GM12864 (cell line): ENCODE measurements at places on chromosomes 4 and X.

DNA sequence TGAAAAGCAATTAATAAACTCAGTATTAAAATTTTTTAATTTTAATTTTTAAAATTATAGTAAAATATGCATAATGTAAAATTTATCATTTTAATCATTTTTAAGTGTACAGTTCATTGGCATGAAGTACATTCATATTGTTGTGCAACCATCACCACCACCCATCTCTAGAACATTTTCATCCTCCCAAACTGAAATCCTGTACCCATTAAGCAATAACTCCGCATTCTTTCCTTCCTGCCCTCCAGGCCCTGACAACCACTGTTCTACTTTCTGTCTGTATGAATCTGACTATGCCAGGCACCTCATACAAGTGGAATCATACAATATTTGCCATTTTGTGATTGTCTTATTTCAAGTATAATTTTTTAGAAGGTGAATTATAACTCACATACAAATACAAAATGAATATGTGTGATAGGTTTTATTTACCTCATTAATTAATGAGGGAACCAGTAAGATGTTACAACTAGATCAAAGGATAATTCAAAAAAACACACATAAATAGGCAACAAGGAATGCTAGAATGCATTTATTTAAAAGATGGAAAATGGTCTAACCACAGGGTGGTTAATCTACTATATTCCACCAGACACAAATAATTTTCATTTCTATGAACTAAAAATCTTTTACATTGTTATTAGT lies 13.1 kb upstream of the AFF1 start:
- no peak for DNase-seq

- no peak for DNase-seq
These were observed 2506.6 kb downstream of the ARAP2 start for GRCh38 chr4:33737726-33738125.

DNA sequence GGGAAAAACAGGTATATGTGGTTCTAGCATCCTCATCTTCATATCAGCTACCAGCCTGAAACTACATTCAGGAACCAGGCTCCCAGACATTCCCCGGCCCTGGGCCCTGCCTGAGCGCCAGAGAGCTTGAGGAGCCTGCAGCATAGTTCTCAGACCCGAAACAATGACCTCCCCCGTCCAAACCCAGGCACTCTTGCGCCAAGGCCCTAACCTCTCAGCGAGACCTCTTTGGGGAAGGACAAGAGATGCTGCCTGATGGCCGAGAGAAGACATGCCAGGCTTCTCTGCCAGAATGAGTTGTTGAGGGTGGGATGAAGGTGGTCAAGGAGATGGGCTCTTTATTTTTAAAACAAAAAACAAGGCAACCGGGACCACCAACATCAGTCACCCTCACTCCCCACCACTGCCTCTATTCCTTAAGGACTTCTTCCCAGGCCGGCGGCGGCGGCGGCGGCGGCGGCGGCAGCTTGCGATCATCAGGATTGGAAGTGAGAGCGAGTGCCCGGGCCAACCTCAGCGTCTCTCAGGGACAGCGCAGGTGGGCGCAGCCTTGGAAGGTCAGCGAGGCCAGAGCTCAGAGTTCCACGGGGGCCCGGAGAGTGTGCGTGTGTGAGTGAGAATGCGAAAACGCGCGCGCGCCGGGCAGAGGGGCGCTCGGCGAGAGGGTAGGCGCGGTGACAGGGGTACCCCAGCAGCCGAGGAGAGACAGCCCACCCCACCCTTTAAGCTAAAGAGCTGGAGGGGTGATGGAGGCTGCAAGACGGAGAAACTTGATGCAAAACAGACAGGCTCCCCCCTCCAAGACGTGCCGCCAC lies 601 bp downstream of the INPP4B start:
- DNase-seq, result no peak

DNA sequence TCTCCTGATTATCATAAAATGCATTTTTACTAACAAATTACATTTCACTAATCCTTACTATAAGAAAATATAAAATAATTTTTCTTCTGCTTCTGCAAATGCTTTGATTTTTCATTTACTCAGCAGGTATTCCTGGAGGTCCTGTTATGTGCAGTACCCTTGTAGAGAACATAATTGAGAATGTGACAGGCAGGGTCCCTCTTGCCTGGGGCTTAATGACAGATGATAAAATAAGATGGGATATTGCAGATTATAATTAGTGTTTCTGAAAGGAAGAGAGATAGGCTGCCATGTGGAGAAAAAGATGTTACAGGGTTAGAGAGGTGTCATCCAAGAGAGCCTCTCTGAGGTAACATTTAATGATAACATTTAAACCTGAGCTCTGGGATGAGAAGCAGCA lies 128.9 kb downstream of the MAD2L1 start:
- no peak for DNase-seq

- no peak for DNase-seq
These were observed 89.0 kb upstream of the GC start for GRCh38 chr4:71872767-71873415.

- no peak for DNase-seq
These were observed at the start of gene DKK2 for GRCh38 chr4:107035819-107036583. TSS of gene DKK2 (minus strand) at chr4:107036313. CDS start at chr4:107035591, 722 bp downstream.

GRCh38 chr4:86630629-86631028 lies 36.5 kb downstream of the PTPN13 start:
- no peak for DNase-seq

GRCh38 chrX:70422851-70423341 lies at the start of gene GDPD2:
TSS of gene GDPD2 (plus strand) at chrX:70423314. CDS start at chrX:70424985, 1,671 bp downstream.
- no peak for DNase-seq

DNA sequence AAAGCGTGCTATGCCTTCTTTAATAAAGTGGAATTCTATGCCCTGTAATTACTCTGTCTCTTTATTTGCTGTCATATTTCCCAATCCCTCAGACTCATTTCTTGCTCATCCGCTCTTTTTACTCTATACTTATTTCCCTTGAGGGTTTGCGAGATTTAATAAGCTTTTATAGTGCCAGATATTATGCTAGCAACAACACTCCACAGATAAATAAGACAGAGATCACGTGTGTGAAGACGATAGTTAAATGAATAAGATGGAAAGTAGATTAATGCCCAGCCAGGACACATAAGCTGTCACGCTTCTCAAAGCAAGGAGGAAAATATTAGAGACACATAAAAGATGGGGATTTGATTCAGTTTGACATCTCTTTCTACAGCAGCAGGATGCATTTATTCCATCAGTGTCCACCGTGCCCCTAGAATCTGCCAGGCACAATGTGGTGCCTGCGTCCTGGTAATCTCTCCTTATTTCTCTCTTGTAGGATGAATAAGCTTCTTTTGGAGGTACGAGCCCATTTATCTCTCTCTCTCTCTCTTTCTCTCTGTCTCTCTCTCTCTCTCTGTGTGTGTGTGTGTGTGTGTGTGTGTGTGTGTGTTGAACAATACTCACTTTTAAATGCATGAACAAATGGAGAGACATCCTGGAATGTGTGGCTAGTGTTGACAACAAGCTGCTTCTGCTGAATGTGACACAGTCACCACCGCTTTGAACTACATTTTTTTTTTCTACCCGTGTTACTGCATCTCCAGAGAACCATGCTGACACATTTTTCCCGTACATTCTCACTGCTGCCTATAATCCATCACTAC lies 48.2 kb downstream of the TMEM156 start:
- DNase-seq, result no peak

GRCh38 chr4:55910140-55910539 lies 38.6 kb upstream of the CEP135 start:
- no peak for DNase-seq

GRCh38 chr4:19579608-19580007 lies 672.1 kb upstream of the SLIT2 start:
- no peak for DNase-seq

- peak; percentile 21 for DNase-seq
These were observed 28.1 kb downstream of the SLC25A43 start for GRCh38 chrX:119427024-119427794.

DNA sequence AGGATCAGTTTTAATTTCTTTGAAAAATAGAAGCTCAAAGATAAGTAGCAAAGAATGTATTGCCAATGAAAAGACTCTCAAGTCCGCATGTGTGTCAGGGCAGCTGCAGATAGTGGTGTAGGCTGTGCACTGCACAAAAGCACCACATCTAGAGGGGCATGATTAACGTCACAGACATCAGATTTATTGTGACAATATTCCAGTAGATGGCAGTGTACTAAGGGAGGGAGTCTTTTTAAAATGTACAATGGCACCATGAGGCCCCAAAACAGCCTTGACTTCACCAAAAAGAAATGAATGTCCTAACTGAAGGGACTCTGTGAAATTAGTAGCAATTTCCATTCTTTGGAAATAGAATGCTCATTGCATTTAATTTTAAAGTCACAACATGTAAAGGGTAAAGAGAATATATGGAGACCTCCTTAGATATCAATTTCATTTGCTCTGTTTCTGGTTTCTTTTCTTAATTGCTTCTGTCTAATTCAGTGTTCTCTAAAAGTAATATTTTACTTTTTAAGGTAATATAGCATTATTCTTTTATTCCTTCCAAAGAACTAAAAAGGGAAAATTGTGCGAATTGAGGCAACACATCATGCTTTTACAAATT lies 98.4 kb downstream of the ZNF827 start:
- DNase-seq, result peak; percentile 43

- no peak for DNase-seq
These were observed 453.4 kb upstream of the MAGEB2 start for GRCh38 chrX:29762006-29762405.

DNA sequence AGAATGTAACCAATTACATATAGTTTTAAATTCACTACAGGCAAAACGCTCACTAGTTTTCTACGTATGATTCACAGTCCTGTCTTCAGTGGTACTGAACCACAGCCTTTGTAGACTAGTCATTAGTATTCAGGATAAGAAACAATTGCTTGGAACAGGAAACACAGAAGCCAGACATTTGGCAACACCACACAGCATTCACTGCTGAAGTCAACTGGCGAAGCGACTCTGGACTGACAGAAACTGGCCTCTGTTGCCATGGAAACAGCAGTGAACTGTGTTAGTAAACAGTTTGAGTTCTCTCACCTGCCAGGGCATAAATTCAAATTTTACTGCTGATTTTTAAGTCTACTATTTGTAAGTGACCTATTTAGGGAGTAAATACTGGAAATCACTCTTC lies 57.6 kb downstream of the MAPK10 start:
- DNase-seq, result no peak

- no peak for DNase-seq
These were observed 568 bp downstream of the CHST7 start for GRCh38 chrX:46573892-46574773.

DNA sequence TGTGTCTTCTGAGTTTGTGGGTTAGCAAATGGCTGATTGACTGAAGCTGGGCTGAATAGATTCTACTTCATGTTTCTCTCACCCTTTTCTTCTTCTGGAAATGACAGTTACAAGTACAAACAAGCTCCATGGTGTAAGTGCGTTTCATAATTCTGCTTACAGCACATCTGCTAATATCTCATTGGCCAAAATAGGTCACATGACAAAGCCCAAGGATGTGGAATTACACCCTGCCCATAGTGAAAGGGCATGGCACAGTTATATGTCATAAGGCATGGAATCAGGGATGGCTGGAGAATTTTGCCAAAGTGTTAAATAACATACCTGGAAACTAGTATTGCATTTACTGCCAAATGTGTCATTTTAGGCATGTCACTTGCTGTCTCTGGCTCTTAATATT lies 327.2 kb downstream of the NKX6-1 start:
- DNase-seq, result no peak

- no peak for DNase-seq
These were observed 11.6 kb downstream of the SYTL4 start for GRCh38 chrX:100720301-100720700.

GRCh38 chr4:81757691-81758090 lies 286.0 kb upstream of the RASGEF1B start:
- DNase-seq, result no peak

GRCh38 chr4:183658362-183659028 lies 490 bp downstream of the RWDD4 start:
- no peak for DNase-seq

- no peak for DNase-seq
These were observed 27.7 kb downstream of the MANBA start for GRCh38 chr4:102733084-102733483.

GRCh38 chrX:115589419-115589818 lies 28.4 kb downstream of the PLS3 start:
- no peak for DNase-seq

- no peak for DNase-seq
These were observed 1383.3 kb upstream of the PCDH7 start for GRCh38 chr4:29336861-29337260.

- no peak for DNase-seq
These were observed 17.7 kb downstream of the NELFA start for GRCh38 chr4:1991087-1991486.

DNA sequence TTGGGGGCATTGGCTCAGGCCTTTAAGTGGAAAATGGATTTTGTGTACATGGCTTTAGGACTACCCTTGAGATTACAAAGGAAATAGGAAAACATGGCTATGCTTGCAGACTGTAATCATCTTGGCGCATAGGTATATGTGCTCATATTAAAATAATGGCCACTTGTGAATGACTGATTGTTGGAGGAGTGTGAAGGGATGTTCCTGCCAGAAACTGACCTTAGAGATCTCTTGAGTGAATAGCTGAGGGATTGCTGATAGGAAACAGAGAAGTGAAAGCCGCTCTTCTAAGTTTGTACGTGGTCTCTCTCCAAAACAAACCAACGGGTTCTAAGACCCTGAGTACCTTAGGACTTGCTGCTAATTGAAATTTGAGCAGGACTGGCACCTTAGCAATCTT lies 186.0 kb downstream of the MGST2 start:
- no peak for DNase-seq

DNA sequence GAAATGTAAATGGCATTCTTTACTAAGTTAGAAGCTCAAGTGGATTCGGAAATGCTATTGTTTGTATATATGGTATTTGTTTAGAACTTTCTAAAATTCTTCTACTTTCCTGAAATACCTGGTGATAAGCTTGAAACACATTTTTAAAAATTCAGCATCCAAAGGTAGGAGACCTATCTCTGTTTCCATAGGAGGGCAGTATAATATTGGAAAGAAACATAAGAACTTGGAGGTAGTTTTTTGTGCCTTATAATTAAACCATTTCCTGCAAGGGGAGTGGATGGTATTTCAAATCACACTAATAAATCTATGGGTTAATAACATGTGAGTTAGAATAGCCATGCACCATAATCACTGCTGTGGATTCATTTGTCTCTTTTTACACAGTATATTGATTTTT lies 217.4 kb upstream of the AADAT start:
- DNase-seq, result no peak

GRCh38 chrX:154436983-154437752 lies at the start of gene GDI1:
TSS of gene GDI1 (plus strand) at chrX:154437154. CDS start at chrX:154437255, 101 bp downstream.
- DNase-seq, result no peak

DNA sequence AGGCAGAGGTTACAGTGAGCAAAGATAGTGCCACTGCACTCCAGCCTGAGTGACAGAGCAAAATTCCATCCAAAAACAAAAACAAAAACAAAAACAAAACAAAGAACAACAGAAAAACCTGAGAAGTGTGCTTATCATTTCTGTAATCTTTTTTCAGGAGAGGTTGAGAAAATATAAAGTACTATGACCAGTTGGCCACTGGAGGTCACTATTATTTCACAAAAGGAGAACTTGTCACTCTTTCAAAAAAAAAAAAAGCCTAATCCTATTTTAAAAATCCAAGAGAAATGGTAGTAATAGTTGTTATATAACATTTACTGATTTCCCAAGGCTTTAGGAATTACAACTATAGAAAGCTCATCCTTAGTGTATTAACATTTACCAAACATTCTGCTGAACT lies 24.9 kb upstream of the RNF150 start:
- DNase-seq, result no peak

GRCh38 chr4:163966612-163967011 lies 472.1 kb downstream of the TMA16 start:
- no peak for DNase-seq
